ENCODE measurements at places on chromosomes 1 and 21.

- no peak for DNase-seq
Observed at GRCh38 chr1:222927031-222927430, 112.2 kb downstream of the DISP1 start.

DNA sequence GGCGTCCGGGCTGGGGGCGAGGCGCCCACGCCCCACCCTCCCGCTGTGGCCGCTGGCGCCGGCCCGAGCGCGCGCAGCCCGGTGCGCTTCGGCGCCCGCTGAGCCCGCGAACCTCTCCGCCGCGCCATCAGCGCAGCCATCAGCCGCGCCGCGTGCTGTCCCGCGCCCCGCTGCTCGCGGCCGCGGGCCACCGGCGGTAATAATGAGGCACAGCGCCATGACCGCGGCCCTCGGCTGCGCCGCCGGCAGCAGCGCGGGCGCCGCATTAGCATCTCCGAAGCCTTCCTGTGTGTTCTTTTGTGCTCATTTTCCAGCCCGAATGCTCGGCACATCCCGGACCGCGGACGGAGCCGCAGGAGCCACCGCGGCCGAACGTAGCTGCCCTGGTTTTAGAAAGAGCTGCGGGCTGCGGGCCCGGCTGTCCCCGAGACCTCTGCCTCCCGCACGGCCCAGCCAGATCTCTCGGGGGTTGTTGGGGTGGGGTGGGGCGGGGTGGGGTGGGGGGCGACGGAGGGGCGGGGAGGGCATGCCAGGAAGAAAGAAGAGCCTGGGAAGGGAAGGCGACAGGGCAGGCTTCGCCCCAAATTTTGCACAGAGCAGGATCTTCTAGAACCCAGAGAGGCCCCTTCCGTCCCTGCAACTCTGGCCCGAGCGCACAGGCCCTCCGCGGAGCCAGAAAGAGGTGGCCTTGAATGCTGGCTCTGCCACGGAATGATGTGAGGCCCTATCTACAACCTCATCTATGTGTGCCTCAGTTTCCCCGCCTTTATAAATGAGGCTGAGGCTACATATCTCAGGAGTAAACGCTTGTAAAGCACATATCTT is 55.3 kb downstream of the RRAGC start:
- no peak for DNase-seq

- DNase-seq: no peak
Observed at GRCh38 chr1:86277936-86278335, 118.2 kb downstream of the ODF2L start.

DNA sequence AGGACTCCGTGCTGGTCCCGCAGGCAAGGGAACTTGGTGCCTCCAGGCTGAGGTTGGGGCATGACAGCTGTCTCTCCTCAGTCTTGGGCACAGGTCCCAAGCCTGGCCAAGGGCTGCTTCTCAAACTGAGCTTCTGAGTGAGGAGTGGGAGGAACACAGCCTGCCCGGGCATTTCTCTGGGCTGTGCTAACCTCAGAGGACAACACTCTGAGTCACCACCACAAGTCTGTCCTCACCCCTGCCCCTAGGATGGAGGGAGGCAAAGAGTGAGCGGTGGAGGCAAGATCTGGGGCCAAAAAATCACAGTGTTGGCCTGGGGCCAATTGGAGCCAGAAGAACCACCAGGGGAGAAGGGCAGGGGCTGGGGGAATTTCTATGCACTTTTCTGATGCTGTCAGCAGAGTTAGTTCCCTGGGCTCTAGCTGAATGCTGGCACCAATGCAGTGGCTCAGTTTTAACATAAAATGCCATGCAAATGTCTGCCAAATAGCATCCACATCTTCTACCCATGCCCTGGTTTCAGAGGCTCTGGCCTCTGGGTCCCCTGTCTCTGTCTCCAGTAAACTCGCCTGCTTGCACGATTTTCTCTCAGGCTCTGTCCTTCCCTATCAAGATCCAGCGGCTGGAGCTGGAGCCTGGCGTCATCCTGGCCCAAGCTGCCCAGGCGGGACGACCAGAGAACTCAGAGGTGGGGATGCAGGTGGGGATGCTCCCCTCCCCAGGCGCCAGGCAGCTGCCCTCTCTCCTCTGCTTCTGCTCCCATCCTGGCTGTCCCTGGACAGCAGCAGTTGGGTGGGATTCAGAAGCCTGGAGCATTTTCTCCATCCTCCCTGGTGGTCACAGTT is 11.0 kb upstream of the CDK18 start:
- DNase-seq: peak; percentile 77

DNA sequence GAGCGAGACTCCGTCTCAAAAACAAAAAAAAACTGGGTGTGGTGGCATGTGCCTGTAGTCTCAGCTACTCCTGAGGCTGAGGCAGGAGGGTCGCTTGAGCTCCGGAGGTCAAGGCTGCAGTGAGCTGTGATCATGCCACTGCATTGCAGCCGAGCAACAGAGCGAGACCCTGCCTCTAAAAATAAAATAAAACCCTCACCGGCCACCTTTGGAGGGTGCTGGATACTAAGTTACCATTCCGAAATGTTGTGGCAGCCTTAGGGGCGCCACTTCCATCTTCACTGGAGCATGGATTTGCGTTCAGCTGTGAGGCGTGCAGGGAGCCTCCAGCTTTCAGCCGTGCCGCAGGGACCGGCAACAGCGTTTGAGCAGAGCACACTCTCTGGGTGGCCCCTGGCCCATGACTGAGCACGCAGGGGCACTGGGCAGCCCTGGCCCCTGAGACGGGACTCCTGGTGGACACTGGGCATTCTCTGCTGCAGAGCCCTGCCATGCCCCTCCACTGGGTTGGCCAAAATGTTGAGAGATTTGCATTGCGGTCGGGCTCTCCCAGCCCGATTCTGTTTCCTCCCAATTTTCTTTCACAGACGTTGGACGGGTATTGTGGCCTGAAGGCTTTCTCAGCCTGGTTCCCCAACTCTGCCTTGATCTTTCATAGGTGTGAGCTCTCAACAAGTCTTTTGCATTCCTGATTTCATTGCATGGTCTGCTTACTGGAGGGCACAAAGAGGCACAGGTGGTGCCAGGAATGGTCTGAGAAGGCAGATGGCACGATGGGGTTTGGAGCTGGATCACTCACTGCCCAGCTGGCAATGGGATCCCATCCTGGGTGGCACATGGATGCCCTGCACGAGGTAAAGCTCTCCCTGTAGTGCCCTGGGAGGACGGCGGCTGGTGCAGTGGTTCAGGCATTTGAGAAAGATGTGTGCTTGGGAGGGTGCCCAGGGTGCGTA is 5.8 kb upstream of the CFAP74 start:
- DNase-seq: no peak

Data from fibroblast of mammary gland (primary cell).